NCI-H774 (cell line): ENCODE measurements at places on chromosomes 1 and 21.

DNA sequence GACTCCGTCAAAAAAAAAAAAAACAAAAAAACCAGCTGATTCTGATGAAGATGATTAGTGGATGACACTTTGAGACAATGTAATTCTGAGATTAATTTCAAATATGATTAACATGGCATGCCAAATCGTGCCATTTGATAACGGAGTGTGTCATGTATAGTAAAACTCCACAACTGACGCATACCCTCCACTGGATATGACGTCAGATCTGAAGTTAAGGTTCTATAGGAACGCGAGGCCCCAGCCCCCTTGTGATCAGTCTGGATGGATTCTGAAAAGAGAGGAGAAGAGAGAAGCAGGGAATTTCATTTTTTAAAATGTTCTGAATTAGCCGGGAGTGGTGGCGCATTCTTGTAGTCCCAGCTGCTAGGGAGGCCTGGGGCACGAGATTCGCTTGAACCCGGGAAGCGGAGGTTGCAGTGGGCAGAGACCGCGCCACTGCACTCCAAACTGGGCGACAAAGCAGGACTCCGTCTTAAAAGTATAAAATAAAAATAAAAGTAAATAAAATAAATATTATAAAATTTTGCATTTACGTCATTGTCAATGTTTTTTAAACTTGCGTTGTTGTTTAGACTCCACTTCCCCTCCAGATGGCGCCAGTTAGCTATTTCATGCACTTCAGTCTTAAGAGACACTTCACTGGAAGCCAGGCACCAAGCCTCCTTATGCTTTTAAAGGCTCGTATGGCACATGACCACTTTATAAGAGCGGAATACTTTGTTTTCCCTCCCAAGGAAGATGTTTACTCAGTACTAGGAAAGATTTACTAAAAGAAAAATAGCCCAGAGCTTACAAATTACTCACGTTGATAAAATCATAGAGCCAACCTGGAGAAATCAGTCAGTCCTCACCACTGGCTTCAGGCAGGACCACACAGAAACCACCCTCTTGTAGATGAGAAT lies 65.5 kb downstream of the UBE2U start:
- peak; percentile 54 for DNase-seq

DNA sequence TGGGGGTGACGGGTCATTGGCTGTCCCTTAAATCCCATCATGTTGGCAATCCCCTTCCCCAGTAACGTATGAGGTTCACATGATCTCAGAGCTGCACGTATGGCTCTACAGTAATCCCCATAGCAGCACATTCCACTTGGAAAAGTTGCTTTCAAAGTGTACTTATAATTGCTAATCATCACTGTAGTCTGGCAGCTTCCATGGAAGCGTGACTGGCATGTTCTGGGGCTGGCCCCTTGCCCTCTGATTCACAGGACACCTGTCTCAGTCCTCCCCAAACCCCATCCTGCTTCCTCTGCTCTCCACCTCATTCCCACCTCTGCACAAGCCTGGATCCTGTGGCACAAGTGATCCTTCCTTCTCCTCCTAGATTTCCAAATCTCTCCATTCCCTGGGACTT lies 102.2 kb downstream of the TSEN15 start:
- DNase-seq, result no peak

- no peak for DNase-seq
Observed at GRCh38 chr1:236143104-236143948, 987 bp downstream of the GPR137B start.

- peak; percentile 60 for DNase-seq
Observed at GRCh38 chr1:161726473-161727255, 5.3 kb downstream of the FCRLB start.

- DNase-seq, result no peak
Observed at GRCh38 chr1:230708631-230709580, 5.0 kb downstream of the AGT start.

GRCh38 chr1:183404476-183404875 lies 13.7 kb downstream of the NMNAT2 start:
- DNase-seq, result no peak

DNA sequence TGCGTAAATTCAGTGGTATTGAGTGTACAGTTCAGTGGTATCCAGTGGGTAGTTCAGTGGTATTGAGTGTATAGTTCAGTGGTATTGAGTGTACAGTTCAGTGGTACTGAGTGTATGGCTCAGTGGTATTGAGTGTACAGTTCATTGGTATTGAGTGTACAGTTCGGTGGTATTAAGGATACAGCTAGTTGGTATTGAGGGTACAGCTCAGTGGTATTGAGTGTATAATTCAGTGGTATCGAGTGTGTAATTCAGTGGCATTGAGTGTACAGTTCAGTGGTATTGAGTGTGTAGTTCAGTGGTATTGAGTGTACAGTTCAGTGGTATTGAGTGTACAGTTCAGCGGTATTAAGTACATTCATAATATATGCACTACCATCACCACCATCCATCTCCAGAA lies 23.5 kb upstream of the KCNAB2 start:
- no peak for DNase-seq

GRCh38 chr1:50423670-50424000 lies 392 bp upstream of the DMRTA2 start:
- no peak for DNase-seq

GRCh38 chr1:180215856-180216625 lies 14.0 kb upstream of the LHX4 start:
- no peak for DNase-seq

DNA sequence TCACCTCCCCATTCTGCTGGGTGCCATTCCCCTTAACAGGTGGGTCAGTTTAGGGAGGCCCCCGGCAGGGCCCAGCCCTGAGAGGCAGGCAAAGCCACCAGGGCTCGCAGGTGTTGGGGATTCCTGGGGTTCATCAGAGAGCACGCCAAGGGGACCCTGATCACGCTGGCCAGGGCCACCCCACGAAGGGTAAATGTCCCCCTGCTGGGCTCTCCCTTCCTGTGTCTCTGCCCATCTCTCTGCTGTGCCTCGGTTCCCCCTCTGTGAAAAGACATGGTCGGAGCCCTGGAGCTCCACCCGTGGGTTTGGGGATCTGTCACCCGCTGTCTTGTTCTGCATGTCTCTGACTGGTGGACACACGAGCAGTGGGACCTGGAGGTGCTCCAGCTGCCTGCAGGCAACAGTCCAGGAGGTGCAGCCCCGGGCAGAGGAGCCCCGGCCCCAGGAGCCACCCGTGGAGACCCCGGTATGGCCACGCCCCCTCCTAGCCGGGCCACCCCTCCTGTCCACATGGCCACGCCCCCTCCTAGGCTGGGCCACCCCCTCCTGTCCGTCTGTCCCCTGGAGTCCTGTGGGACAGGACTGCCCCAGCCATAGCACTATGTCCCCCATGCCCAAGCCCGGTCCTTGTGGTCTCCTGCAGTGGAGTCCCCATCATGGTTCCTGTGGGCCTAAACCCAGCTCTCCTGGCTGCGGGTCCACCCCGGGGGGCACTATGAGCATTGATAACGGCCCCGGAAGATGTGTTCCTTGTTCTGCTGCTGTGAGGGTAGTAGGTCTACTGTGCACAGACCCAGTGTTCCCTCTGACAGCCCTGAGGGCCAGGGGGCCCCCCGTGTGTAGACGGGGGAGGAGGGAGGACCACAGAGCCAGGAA lies 6.5 kb downstream of the AIRE start:
- no peak for DNase-seq

DNA sequence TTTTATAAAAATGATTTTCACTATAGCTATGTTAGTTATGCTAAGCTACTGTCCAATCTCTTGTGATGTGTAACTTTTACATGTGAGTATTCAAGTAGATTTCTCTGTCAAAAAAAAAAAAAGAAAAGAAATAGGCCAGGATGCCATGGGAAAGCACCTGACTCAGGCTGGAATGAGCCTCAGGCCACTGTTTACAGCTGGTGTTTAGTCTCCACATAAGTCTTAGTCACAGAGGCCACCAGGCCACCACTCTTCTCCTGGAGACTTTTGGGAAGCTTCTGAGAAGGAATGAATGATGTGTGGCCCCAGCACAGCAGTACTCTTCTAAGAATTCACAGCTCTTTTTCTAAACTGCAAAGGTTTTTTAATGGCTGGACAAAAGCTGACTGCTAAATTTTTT lies 48.9 kb downstream of the CHML start:
- DNase-seq, result no peak

DNA sequence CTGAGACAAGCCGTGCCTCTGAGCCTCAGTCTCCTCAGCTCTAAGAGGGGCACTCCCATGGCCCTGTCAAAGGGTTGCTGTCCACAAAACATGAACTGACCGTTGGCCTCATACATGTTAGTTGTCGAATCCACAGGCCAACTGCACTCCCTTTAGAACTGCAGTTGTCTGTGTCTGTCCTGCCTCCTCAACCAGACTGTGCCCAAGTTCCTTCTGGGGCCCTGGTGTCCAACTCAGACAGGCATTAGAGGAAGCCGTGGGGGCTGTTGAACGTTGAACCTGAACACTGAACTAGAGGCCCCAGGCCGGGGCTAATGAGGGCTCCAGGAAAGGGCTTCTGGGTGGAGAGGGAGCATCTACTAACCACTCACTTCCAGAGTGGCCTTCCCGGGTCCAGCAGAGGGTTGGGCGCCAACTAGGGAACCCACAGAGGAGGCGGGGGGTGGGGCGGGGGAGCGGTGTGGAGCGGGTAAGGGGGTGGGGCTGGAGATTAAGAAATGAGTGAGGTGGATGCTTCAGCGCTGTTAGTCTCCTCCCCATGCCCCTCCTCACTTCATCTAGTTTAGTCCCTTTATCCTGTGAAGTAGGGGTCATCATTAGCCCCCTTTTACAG lies at the start of gene RAB42:
RAB42 (plus strand) TSS at position 558 of the 613 bp plus-strand sequence. CDS start 247 bp downstream, outside the sequence.
- DNase-seq, result no peak

DNA sequence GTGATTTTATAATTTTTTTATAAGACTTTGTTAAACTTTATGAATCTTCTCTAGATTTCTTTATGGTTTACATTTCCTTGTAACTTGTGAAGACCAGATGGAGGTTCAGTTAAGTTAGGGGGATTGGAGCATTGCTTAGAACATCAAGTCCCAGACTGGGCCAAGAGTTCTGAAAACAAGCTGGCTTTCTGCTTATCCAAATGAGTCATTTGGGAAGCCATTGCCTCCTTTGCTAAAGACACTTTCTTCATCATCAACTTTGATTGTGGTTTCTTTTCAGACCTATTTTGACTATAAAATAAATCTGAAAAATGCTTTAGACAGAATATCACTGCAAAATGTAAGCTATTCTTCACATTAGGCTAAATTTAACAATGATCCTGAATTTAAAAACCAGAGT lies 446.8 kb downstream of the USP25 start:
- no peak for DNase-seq

- DNase-seq, result no peak
Observed at GRCh38 chr1:8340448-8340847, 22.5 kb downstream of the SLC45A1 start.

- DNase-seq, result no peak
Observed at GRCh38 chr21:46027851-46028493, 46.4 kb downstream of the COL6A1 start.

DNA sequence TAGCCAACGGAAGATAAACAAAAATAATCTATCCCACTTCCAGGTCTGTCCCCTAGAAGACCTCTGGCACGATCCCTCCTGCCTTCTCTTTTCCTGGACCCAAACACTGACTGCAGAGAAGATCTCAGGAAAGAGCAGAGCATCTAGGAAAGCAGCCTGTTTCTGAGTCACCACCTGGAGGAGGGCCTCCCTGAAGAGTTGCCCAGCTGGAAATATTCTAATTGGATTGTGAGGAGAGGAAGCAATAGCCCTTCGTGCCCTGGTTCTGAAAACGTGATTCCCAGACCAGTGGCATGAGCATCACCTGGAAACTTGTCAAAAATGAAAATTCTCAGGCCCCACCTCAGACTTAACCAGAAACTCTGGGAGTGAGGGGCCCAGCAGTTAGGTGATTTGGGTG lies 411.1 kb downstream of the SETD4 start:
- no peak for DNase-seq

DNA sequence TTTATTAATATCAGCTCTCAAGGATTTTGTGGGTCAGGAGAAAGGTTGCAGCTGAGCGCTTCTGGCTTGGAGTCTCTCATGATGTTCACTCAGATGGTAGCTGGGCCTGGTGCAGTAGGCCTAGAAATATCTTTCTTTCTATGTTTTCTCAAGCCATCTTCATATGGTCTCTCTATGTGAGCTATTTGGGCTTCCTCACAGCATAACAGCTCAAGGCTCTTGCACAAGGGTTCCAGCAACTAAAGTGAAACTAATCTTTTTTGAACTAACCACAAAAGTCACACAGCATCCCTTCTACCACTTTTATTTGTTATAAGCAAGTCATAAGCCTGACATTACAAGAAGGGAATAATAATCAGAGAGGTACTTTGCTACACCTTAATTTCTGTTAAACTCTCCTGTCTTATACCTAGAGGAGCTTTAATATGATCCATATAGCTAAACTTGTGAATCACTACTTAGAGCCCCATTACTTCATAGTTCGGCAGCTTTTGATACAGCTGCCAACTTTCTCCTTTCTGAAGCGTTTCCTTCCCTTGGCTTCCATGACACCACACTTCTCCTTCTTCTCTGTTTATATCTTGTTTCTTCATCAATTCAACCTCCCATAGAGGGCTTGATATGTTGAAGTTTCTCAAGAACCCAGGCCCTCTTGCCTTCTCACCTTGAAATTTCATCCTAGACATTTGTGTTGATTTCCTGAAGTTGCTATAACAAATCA lies 720.2 kb downstream of the LTN1 start:
- no peak for DNase-seq

DNA sequence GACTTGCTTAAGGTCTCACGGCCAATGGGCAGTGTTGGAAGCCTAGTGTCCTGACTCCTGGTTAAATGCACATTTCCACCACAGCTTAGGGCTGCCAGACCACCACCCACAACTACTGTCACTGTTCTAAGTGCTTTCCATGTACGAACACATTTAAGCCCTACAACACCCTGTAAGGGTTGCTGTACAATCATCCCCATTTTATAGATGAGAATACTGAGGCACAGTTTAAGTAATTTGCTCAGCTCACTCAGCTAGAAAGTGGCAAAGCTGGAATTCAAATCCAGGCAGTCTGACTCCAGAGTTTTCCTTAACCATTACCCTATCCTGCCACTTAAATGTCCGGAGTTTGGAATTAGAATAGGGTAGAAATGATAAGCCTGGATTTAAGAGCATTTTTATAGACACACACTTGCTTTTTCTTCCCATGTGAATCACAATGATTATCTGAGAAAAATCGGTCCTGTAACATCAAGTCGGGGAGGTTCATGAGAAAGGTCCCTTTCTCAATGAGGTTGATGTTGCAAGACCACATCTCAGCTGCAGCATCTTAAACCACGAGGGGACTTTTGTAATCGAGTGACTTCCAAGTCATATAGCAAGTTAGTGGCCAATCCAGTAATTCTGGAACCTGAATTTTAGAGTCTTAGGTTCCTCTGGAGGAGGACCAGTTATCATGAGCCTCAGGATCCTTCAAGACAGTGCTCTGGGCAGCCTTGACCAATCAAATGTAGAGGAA lies 8.6 kb downstream of the E2F2 start:
- DNase-seq, result no peak

DNA sequence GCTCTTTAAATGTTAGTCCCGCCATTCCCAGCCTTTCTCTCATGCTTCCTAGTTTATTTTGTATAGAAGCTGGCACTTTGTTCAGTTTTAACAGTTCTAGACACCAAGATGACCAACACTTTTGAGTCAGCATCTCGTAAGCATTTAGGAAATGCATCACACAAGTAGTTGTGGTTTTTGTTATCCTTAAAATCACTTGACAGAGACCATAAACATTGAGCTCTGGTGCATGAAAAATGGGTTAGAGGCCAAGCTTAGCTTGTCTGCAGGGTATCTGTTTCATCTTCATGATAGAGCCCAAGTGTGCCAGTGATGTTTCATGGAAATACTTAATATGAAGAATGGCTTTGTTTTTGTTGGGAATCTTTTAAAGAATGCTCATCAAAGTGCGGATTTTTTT lies 159.7 kb downstream of the DISP1 start:
- DNase-seq, result no peak

- no peak for DNase-seq
Observed at GRCh38 chr1:75470448-75470847, 140.5 kb downstream of the SLC44A5 start.
